ENCODE measurements at places on chromosomes 12 and 14. TPM values are rescaled to one million over a fixed set of nuclear protein-coding genes. Genes with fewer than 3 reads are reported as not detected.

- no peak for DNase-seq
- peaks cover 5% of the 10 kb centered on the region for H3K36me3 ChIP-seq
- no peak overlapping the region for H3K4me3 ChIP-seq
- peak overlapping the region; percentile 82 for H3K27ac ChIP-seq
Measured at GRCh38 chr12:209246-209645, 4.7 kb downstream of the SLC6A12 start.

DNA sequence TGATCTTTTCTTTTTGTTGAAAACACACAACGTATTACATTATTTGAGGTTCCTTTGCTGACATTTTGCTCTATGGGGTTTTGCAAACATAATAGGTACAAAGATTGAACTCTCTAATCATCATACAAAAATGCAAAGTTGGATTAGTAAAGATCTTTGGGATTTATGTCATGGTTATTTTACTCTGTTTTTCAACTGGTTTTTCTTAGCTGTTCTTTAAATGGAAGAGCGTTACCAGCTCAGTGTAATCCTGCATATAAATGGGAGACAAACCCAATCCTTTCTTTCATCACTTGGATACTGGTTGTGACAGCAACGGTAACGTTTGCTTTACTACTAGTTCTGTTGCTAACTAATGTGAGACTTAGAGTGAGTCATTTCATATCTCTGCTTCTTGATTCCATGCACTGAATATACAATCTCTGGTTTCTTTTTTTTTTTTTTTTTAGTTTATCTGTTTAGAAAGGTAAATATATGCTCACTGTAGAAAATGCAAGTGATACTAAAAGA, 104.9 kb upstream of the NOVA1 start:
- H3K27ac ChIP-seq: no peak overlapping the region
- no peaks in the 10 kb centered on the region for H3K36me3 ChIP-seq
- no peak for DNase-seq
- H3K27me3 ChIP-seq: no peaks in the 10 kb centered on the region
- no peaks in the 10 kb centered on the region for H3K4me1 ChIP-seq
- no peak overlapping the region for H3K4me3 ChIP-seq

DNA sequence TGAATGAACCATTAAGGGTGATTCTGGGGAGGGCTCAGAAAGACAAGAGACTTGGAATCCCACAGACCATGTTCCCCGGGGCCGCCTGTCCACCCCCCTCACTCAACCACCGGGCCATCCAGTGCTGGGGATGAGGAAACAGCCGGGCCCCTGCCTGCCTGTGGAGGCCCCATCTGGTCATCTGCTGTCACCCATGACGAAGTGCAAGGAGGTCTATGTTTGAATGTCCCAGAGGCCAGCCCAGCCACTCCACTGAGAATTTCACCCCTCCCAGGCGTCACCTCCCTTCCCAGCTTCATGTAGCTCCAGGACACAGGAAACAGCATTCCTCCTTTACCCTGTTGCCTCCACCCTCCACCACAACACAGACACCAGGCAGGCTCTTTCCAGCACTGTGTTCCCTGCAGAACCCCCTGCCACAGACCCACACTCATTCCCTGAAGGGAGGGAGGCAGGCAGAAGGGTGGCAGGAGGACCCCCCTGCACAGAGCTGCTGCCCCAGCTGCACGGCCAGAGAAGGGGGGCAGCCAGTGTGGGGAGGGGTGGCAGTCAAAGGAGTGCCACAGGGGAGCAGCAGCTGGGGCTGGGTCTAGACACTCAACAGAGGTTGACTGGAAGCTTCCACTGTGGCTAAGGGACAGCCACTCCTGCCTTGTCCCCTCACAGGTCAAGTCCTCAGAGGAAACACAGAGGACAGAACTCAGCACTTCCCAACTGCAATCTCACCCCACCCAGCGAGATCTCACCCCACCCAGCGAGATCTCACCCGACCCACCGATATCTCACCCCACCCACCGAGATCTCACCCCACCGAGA, 50.3 kb upstream of the PPP2R5C start:
- no peaks in the 10 kb centered on the region for H3K27me3 ChIP-seq
- H3K27ac ChIP-seq: no peak overlapping the region
- DNase-seq: peak; percentile 33
- H3K4me1 ChIP-seq: no peaks in the 10 kb centered on the region
- H3K36me3 ChIP-seq: no peaks in the 10 kb centered on the region

DNA sequence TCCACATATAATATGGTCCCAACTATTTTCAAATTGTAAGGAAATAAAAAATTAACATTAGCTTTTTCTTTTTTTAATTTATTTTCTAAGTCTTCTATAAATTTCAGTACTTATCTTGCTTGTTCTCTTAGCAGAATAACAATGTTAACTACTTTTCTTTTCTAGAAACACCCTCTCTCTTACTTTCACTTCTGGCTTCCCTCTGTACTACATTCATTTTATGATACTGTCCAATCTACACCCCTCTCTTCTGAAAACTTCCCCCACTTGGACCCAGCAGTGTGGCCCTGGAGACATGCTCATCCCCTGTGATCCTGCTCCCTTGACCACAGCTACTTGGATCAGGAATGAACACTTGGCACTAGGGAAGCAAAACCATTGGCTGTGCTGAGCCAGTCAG, 15.7 kb downstream of the SGPP1 start:
- H3K36me3 ChIP-seq: no peaks in the 10 kb centered on the region
- no peaks in the 10 kb centered on the region for H3K27me3 ChIP-seq
- H3K27ac ChIP-seq: no peak overlapping the region

DNA sequence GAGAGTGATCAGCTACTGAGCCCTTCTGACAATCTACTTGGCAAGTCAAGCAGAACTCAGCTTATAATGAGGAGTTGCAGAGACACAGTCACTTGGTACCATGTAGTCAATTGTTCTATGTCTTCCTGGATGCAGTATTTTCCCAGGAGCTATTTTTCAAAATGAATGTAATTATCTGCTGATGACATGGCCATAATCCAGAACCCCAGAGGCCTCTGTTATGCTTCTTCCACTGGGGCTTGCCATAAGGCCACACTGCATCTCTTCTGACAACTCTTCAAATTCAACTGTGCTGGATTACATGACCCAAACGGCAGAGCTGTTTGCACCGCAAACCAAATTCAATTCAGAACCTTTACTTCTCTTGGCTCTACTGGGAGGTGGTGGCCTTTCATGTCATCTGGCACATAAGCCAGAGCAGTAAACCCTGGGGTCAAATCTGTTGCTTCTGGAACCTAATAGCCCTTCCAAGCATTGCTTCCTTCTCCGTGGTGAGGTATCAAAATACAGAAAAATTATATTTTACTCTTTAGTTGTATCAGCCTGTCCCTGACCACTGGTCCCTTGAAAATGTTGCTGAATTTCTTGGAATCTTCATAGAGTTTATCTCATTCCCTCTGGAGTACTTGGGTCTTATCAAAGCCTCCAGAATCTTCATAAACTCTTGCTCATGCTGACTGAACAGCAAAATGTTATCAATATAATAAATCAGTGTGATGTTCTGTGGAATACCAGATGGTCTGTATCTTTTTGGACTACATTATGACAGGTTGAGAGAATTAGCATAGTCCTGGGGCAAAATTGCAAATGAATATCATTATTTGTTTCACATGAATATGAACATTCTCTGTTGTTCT, 79.4 kb upstream of the DCN start:
- no peak overlapping the region for H3K27ac ChIP-seq
- H3K36me3 ChIP-seq: no peaks in the 10 kb centered on the region
- H3K4me3 ChIP-seq: no peak overlapping the region
- H3K27me3 ChIP-seq: no peaks in the 10 kb centered on the region
- no peak for DNase-seq

DNA sequence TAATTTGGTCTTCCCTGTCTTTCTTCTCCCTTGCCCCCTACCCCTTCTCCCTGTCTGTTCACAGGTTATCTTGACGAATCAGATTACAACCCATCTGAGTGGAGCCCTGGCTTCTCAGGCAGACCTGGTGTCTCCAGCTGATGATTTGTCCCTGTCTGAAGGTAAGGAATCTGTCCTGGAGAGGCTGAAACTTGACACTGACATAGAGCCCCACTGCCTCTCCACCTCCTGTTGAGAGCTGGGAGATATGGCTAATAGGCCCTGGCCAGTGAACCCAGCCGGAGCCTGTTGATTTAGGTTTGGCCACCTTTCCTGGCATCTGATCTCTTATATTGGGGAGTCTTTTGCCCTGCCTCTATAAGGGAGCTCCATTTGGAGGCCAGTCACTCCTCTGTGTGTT, 472.2 kb downstream of the RAD51B start:
- no peaks in the 10 kb centered on the region for H3K27me3 ChIP-seq
- H3K27ac ChIP-seq: no peak overlapping the region

DNA sequence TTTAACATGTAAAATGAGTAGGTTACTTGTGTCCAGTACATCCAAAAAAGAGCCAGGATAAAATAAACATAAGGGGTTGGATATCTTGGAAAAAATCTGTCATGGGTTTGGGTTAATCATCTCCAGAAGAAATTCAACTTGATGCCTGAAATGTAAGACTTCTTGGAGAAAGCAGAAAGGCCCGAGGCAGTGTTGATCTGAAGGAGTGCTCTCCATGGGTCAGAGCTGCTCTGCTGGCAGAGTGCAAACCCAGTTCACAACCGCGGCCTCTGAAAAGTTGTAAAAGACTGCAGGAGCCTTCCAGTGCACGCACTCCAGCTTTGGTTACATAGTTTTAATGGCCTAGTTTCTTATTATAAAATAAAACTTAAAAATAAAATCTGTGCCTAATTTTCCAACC, 97.3 kb upstream of the ALX1 start:
- no peaks in the 10 kb centered on the region for H3K36me3 ChIP-seq
- no peaks in the 10 kb centered on the region for H3K4me1 ChIP-seq
- no peak overlapping the region for H3K4me3 ChIP-seq

DNA sequence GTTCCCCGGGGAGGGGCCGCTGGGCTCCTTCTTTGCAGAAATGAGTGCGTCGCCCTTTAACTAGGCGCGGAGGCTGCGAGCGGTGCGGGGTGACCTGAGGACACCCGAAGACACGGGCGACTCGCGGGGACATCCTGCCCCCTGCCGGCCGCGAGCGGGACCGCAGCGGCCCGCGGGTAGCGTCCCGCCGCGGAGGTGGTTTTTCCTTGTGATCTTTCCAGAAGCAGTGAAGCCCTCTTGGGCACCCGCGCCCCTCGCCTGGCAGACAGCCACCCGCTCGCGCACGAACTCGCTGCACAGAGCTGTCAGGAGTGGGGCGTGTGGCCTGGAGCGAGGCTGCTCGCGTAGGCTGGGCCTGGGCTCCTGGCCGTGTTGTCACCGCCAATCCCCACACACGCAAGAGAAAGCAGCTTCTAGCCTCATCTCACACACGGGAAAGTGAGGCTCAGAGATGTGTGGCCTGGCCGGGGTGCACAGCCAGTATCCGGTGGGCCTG, 67.2 kb downstream of the DIO3 start:
- H3K27me3 ChIP-seq: no peaks in the 10 kb centered on the region
- H3K4me1 ChIP-seq: peaks cover 6% of the 10 kb centered on the region

- DNase-seq: no peak
- H3K4me3 ChIP-seq: no peak overlapping the region
- no peaks in the 10 kb centered on the region for H3K36me3 ChIP-seq
- H3K4me1 ChIP-seq: no peaks in the 10 kb centered on the region
- no peak overlapping the region for H3K27ac ChIP-seq
Measured at GRCh38 chr14:95348395-95349080, 28.8 kb upstream of the CLMN start.

DNA sequence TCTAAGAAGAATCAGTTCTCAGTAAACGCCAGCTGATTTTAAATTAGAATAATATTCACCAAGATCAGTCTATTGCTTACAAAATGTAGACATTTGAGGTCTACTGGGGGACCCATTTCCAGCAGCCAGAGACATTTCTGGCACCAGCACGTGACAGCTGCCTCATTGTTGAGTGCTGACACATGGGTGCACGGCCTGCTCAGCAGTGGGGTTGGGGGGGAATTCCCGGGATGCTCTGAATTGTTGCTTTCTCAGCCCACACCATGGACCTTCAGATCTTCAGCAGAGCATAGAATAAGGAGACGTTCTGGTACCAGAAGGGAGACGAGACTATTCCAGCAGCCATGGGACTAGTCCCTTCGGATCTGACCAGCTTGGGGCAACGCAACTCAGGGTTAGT, 18.3 kb downstream of the PLEKHG7 start:
- H3K27ac ChIP-seq: no peak overlapping the region
- no peaks in the 10 kb centered on the region for H3K36me3 ChIP-seq
- no peaks in the 10 kb centered on the region for H3K27me3 ChIP-seq
- no peaks in the 10 kb centered on the region for H3K4me1 ChIP-seq
- H3K4me3 ChIP-seq: no peak overlapping the region

DNA sequence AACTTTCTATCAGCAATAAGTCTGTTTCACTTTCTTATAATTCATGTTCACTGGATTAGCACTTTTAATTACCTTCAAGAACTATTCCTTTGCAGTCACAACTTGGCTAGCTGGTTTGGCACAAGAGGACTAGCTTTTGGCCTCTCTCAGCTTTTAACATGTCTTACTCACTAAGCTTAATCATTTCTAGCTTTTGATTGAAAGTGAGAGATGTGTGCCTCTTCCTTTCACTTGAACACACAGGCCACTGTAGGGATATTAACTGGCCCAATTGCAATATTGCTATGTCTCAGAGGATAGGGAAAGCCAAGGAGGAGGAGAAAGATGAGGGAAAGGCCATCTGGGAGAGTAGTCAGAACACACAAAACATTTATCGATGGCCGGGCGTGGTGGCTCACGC, 92.7 kb downstream of the PRICKLE1 start:
- no peaks in the 10 kb centered on the region for H3K4me1 ChIP-seq
- H3K27ac ChIP-seq: no peak overlapping the region
- no peaks in the 10 kb centered on the region for H3K36me3 ChIP-seq
- no peak overlapping the region for H3K4me3 ChIP-seq
- no peak for DNase-seq
- H3K27me3 ChIP-seq: no peaks in the 10 kb centered on the region

DNA sequence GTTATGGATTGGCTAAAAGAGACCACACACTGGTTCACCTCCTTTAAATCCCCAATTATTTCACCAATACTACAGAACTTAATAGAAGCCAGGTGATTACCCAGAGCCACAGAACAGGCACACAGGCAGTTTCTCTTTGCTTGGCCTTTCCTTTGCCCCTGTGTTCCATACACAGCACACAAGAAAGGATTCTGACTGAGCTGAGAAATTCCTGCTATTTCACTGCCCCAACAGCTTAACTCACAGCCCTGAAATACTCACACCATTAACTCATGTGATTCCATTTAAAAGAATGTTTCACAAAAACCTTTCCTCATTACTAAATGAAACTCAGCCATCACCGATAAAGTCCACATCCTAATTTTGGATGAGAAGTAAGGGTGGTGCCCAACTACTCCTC, 133.6 kb downstream of the MED13L start:
- no peaks in the 10 kb centered on the region for H3K36me3 ChIP-seq
- H3K4me3 ChIP-seq: no peak overlapping the region
- H3K4me1 ChIP-seq: no peaks in the 10 kb centered on the region
- no peaks in the 10 kb centered on the region for H3K27me3 ChIP-seq

- H3K27me3 ChIP-seq: no peaks in the 10 kb centered on the region
- H3K4me3 ChIP-seq: no peak overlapping the region
- no peaks in the 10 kb centered on the region for H3K4me1 ChIP-seq
- H3K36me3 ChIP-seq: no peaks in the 10 kb centered on the region
- DNase-seq: no peak
Measured at GRCh38 chr12:76259106-76259505, 89.1 kb downstream of the BBS10 start.

The LTBP2 gene
- 10.4 TPM for total RNA-seq

The CFAP251 gene
- 10.8 TPM for total RNA-seq

The P3H3 gene
- 17.0 TPM for total RNA-seq

The L2HGDH gene
- total RNA-seq: 12.5 TPM

The BDKRB1 gene
- 1.2 TPM for total RNA-seq

Data from kidney (tissue), 22 donors.